ENCODE measurements at places on chromosomes 1 and 21.

- DNase-seq = no peak
Observed at GRCh38 chr21:43899307-43900077, 34.5 kb downstream of the AGPAT3 start.

GRCh38 chr1:248359415-248359814 lies 2.0 kb upstream of the OR2T4 start:
- no peak for DNase-seq

- DNase-seq = no peak
Observed at GRCh38 chr1:198423673-198424072, 116.8 kb downstream of the ATP6V1G3 start.

- DNase-seq = no peak
Observed at GRCh38 chr1:207056673-207057072, 3.6 kb downstream of the PFKFB2 start.

GRCh38 chr1:228190182-228190581 lies 17.7 kb upstream of the OBSCN start:
- no peak for DNase-seq

GRCh38 chr1:15492596-15492995 lies 16.7 kb downstream of the CELA2B start:
- DNase-seq = no peak

All from H54 (cell line).